ENCODE measurements at places on chromosomes 1 and 21.
A peak's percentile ranks its signal among the peaks of the same experiment; 100 is the strongest.

GRCh38 chr1:36083219-36083618, 675 bp upstream of the TEKT2 start:
- no peak for DNase-seq

DNA sequence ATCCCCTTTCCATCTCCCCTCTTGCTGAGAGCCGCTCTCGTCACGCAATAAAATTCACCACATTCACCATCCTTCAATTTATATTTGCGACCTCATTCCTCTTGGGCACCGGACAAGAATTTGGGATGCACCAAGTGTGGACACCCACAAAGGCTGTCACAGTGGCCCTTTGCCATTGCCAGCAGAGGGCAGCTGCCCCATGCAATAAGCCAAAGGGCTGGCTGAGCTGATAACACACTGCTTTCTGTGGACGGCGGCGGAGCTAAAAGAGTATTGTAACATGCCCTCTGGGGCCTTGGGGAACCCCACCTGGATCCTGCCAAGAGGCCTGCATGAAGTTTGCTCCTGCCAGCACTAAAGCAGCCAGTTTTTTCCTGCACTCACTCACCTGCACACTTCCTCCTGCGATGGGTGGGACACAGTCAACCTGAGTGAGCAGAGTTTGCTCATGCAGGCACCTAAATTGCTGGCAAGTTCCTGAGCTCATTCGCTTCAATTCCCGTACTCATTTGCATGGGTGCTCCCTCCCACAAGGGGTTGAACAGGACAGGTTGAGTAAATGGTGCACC, 792.3 kb upstream of the ADAMTS5 start:
- no peak for DNase-seq

DNA sequence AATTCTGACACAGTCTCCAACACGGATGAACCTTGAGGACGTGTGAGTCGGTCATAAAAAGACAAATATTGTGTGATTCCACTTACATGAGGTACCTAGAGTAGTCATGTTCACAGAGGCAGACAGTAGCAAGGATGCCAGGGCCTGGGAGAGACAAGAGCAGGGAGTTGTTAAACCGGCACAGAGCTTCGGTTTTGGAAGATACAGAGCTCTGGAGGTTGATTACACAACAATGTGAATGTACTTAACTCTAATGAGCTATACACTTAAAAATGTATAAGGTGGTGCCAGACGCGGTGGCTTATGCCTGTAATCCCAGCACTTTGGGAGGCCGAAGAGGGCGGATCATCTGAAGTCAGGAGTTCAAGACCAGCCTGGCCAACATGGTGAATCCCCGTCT, 37.8 kb upstream of the NEK2 start:
- DNase-seq = no peak

DNA sequence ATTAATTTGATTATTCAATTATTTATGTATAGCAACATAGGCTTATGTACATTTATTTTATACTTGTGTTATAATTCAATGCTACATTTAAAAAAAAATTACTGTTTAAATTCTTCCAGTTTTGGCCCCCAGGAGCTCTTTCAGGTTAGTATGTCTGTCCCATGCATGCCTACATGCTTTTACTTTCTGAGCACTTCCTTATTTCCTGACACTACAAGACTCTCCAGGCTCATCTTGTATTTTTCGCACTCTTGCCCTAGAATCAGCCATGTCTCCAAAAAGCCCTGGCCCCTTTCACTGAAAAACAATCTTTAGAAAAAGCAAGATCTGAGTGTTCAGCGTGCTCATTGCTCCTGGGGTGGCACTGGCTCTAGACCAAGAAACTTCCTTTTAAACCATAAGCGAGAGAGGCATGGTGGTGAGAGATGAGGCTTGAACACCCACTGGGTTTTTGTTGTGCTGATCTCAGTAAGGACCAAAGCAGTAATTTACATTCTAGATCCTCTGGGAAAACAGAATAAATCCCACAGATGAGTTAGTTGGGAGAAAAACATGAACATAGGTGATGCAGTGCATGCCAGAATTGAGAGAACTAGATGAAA, 95.0 kb downstream of the SLC30A10 start:
- DNase-seq = no peak

DNA sequence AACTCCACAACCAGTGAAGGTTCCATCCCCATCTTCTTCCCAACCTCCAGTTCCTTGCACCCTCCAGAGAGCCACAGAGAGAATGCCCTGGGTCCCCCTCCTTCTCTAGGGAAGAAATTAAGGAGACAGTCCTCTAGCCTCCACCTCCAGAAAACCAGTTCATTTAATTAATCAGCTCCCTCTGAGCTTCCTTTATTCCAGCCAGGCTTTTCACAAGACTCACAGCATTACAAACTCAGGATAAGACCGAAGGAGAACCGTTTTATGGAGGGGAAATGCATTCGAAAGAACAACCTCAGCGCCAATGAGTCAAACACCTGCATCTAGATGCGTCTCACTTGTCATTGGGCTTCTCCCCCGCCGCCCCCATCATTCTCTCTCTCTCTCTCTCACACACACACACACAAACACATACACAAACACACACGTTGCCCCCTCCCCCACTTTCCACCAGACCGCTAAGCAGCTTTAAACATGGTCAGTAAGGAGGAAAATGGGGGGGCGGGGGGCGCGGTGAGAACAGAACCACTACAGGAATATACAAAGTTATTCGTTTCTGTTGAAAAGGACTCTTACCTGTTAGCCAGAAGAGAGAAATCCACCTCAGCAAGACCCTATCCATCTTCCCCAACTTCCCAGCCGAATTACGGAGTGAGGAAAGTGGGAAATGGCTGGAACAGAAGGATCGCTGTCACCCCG, 544 bp downstream of the ILDR2 start:
- DNase-seq = no peak

DNA sequence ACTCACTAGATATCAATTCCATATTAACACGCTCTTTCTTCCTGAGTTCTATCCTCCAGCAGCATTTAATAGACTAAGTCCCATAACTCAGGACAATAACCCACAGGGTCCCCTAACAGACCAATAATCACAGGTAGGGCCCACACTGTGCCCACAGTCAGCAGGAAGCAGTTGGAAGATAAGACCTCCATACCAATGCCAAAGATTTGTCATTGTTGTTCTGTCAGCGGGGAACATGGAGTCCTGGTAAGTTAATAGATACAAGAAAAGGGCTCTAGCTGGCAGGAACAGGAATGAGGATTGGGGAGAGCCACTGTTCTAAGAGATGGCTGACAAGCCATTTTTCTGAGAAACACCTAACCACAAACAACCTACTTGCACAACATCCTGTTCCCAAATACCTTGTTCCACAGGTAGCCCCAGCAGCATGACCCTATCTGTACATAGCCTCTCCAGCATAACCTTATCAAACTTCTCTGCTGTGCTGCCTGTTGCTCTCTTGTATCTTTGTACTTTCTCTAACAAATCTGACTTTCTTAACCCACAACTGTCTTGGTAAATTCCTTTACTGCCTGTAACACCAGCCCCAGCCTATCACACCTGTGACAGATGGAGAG, 142.0 kb upstream of the KCNJ15 start:
- DNase-seq = no peak

- DNase-seq = no peak
Measured at GRCh38 chr21:16587681-16588375, 858.0 kb downstream of the USP25 start.

GRCh38 chr1:31788825-31789256, 24.7 kb upstream of the ADGRB2 start:
- no peak for DNase-seq

GRCh38 chr1:237492359-237492758, 398.4 kb downstream of the ZP4 start:
- no peak for DNase-seq

DNA sequence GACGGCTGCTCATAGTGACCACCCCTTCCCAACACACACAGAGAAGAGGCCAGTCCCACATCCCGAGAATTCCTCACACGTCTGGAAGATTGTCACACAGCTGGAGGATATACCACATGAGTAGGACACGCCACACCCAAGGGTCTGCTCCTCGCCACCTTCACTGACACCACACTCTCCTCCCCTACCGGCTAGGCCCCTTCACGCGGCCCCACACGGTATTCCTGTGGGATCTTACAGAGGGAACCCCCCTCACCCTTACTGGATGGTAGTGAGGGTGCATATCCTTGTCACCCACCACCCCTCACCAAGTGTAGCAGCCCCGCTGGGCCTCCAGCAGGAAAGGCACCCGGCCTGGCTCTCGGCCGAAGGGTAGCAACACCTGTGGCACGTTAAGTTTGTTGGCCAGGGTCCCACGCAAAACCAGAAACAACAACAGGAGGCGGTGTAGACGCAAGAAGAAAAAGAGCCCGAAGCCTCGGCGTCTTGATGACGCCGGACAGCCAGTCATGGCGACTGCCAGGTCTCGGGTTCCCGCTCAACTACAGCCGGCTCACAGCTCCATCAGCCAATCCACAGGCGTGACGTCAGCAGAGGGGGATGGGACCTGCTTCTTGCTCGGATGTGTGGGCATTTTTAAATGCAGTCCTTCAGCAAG, at the start of gene NUP210L:
Gene NUP210L, minus strand, starts transcription at position 540 of the 658 bp plus-strand sequence.
- no peak for DNase-seq

DNA sequence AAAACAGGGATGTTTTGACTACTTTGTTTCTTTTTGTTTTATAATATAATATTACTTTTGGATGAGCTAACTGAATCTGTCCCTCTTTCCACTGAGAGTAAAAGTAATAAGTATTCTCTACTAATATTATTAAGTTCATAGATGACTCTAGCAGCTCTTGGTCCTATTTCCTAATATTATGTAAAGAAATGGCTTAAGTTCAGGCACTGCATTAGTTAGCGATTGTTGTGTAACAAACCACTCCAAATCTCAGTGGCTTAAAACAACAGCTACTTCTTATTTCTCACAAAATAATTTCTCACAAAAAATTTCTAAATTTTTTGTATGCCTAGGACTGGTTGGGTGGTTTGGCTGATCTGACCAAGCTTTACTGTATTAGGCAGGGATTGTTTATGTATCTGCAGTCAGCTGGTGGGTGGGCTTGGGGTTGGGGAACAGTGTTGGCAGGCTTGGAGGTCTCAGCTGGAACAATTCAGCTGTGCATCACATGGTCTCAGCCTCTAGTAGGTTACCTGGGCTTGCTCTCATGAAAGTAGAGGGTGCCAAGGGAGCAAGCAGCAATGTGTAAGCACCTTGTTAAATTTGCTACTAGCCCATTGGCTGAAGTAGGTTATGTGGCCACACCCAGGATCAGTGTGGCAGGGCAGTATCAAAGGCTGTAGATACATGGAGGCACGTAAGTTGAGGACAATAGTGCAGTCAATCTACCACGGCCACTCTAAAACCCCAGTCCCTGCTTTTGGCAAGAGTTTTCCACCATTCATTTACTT, 8.8 kb upstream of the CCT8 start:
- no peak for DNase-seq

DNA sequence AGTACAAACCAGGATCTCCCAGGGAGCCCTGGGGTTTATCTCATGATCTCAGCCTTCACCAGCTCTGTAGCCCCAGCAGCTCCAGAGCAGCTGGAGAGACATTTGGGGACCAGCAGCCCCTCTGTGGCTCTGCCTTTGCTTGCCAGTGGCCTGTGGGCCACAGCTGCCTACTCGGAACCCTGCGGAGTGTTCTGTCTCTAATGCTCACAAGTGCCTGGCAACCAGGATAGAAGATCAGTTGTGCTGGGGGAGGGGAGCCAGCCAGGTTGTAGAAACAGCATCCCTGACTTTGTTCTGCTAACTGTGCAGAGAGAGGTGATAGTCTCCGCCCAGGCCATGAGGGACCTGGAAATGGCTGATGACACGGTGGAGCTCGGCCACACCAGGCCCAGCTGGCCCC, 50.9 kb upstream of the KCNJ15 start:
- no peak for DNase-seq

DNA sequence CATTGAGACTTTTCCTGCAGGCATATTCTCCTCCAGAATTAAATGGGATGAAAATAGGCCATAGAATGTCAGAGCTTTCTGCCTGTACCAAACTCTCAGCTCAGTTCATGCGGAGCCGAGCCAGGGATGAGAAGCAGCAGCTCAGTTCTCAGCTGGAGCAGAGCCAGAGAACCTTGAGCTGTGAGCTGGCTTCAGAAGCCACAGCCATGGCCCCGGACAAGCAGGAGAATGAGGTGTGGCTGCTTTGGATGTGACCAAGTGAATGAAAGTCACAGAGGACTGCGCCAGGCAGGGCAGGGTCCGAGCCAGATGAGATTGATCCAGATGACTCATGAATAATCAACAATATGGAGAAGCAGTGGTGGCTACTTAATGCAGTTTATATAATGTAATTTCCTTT, 633.8 kb downstream of the NCAM2 start:
- no peak for DNase-seq

- no peak for DNase-seq
Measured at GRCh38 chr1:25766721-25767436, 33.1 kb upstream of the SELENON start.

GRCh38 chr1:23434260-23434775, 9.8 kb upstream of the TCEA3 start:
- DNase-seq = no peak

GRCh38 chr1:58249737-58250586, 296.6 kb downstream of the OMA1 start:
- peak; percentile 11 for DNase-seq

- DNase-seq = no peak
Measured at GRCh38 chr1:106515375-106515774, 541.1 kb upstream of the PRMT6 start.

DNA sequence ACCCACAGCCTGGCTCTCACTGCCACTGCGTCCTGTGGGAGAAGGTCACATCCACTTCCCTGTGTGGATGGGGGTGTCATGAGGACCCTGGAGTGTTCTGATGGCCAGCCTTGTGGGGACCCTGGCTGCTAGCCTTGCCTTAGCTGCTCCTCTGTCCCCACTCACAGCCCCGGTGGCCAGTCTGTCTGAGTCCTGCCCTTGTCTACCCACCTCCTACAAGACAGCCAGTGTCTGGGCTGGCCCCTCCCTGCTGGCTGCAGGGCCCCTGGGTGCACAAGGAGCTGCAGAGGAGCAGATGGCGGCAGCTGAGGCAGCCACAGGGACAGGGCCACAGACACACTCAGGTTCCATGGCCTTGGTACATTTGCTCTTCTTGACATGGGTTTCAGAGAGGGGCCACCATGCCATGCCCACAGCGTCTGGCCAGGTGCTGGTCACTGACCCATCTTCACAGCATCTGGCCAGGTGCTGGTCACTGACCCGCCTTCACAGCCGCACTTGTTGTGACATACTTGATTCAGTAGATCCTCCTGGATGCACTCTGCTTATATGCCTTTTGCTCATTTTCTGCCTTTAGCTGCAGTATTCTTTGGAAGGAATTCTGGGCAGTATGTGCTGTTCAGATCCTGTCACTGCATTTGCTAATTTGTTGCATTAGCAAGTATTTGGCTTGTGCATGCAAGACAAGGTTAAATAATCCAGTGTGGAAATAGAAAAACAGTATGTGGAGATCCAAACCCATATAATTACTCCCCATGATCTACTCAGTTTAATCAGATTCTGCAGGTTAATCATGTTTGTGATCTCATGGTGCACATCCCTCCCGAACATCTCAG, 157.8 kb downstream of the PCBP3 start:
- DNase-seq = no peak

- DNase-seq = no peak
Measured at GRCh38 chr1:35557118-35557610, at the start of gene KIAA0319L. Gene KIAA0319L, minus strand, starts transcription at chr1:35557403. Its CDS starts 2,912 bp downstream, at chr1:35554491.
